ENCODE measurements at places on chromosomes 1 and 21. TPM values are rescaled to one million over a fixed set of nuclear protein-coding genes. Genes with fewer than 3 reads are reported as not detected.
A peak's percentile ranks its signal among the peaks of the same experiment; 100 is the strongest.

GRCh38 chr1:209324901-209325871 lies 258.3 kb upstream of the CAMK1G start:
- ATAC-seq: no peak

DNA sequence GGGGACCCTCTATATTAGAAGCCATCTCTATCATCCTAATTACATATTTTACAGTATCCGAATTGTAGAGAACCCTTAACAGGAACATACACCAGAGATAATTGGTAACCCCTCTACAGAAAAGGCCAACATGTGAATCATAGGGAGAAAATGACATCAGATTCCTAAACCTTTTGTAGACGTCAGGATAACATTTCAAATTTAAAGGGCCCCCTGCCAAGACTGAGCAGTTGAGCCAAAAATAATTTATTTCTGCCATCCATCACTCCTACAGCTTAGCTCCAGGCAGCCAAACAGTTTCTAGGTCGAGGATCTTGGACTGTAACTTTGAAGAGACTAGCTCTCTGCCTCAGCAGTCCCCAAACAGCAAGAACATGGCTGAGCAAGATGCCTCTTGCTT lies 21.2 kb downstream of the ZNF697 start:
- ATAC-seq: no peak

GRCh38 chr1:224783006-224783651 lies 146.3 kb upstream of the DNAH14 start:
- no peak for ATAC-seq

KRTAP12-2 gene
- total RNA-seq: not detected

DNA sequence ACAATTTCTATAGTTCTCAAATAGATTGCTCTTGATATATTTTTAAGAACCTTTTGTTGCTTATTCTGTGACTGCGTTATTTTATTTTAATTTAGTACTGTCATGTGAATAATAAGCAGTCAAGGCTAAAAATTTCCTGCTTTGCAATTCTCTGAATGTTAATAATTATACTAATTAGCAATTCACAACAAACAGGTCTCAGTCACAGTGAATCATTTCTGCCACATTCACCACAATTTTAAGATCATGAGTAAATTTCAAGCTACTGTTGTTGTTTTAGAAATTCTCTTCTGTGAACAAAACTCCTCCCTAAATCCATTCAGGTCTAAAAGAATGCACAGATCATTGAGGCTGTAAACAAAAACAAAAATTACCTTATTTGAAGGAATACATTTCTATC lies 339.6 kb upstream of the DPYD start:
- ATAC-seq: no peak

CC2D1B gene
- total RNA-seq: 39.8 TPM

DNA sequence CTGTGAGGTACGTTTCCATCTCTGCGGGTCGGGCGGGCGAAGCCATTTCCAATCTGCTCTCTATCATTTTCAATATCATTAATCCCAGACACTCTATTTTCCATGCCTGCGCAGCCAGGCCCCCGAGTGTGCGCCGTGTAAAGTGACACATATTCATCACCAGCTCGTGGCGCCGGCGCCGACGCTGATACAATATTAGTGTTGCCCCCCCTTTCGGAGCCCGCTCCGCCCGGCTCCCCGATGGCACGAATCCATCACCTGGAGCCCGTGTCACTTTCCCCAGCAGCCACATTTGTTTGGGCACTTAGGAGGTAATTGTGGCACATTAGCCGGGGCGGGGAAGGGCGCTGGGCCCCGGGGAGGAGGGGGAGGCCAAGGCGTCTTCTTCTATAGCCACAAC lies 33.7 kb upstream of the DMBX1 start:
- no peak for ATAC-seq

GRCh38 chr1:116256875-116257274 lies 116.2 kb upstream of the ATP1A1 start:
- no peak for ATAC-seq

FCGR2B gene
- total RNA-seq: 0.13 TPM

ATP8B2 gene
- 69.0 TPM for total RNA-seq

DNA sequence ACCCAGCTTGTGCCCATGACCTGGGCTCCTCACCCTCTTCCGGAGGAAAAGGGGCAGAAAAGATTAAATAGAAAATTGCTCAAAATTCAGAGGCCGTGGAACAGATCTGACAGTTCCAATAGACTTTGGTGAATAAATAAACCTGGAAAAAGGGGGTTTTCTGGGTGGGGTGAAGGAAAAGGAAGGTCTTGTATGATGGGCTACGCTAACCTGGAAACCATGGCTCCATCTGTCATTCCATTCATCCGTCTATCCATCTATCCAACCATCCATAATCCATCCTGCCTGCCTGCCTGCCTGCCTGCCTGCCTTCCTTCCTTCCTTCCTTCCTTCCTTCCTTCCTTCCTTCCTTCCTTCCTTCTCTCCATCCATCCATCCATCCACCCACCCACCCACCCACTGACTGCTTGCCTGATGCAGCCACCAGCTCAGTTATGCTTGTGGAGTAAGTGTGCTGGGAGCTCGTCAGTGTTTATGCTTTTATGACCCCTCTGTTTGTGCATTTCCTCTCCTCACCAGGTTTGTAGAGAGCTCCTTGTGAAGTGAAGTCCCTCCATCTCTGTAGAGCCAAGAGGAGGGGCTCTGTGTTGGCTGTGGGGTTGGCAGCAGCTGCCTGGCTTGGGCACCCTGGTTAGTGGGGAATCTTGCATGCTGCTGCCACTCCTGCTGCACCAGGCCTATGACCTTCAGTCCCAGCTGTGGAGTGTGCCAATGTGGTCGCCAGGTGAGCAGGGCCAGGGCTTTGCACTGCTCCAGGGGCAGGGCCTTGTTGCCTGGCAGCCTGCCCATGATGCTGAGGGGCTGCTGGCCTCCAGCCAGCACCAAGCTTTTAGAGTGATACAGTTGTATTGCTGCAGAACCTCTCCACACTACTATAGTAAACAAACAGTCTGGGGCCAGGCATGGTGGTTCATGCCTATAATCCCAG lies 16.0 kb upstream of the POU3F1 start:
- no peak for ATAC-seq

TIAM1 gene
- total RNA-seq: 63.4 TPM

GRCh38 chr1:210587566-210587965 lies 258.9 kb downstream of the HHAT start:
- no peak for ATAC-seq

COA6 gene
- total RNA-seq: 55.6 TPM

PODN gene
- not detected for total RNA-seq

DPT gene
- total RNA-seq: not detected

ST6GALNAC3 gene
- total RNA-seq: 0.30 TPM

IPO13 gene
- total RNA-seq: 26.5 TPM

DNA sequence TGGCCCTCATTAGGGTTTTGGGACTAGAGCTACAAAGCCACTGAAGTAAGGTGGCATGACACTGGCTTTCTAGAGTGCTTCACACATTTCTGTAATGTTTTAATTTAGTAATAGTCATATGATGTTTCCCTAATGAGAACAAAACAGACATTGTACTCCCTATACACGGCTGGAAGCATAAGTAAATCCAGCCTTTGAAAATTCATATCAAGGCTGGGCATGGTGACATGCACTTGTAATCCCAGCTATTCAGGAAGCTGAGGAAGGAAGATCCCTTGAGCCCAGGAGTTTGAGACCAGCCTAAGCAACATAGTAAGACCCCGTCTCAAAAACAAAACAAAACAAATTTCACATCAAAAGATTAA lies 7.4 kb downstream of the USP48 start:
- ATAC-seq: no peak

GRCh38 chr1:166200743-166201142 lies 33.9 kb upstream of the FAM78B start:
- ATAC-seq: no peak

GRCh38 chr1:121414905-121415304 lies 230.1 kb downstream of the SRGAP2C start:
- no peak for ATAC-seq

DNA sequence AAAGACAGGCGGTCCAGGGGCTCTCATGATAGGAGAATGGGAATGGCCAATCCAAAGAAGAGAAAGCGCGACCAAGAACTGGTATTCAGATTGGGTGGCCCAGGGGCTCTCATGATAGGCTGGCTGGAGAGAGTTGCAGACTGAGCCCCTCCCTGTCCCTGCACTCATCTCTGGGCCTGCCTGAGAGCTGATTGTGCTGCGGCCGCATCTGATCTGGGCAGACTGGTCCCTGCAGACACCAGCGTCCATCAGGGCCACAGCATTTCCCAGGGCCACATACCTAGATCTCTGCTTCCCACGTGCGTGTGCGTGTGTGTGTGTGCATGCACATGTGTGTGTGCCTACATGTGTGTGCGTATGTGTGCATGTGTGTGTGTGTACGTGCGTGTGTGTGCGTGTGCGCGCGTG lies 30.4 kb upstream of the MAN1C1 start:
- no peak for ATAC-seq

DNA sequence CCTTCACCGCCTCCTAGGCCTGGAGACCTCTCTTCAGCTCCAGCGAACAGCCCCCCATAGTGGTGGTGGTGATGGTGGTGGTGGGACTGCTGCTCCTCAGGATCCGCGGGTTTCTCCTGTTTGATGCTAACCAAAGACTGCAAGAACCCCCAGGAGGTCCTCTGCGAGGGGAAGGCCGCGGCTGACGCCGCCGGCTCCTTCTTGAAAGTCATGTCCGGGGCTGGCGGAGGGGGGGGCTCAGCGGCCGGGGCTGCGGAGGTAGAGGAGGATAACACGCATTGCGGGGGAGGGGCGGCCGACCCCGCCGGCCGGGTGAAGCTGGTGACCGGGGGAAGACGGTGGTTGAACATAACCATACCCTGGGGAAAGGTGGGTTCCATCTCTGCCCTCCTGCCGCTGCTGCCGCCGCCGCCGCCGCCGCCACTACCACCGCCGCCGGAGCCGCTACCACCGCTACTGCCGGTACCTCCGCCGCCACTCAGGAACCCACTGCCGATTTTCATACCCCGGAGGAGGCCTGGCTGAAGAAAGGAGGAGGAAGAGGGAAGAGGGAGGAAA lies 554 bp downstream of the ZNF281 start:
- ATAC-seq: peak; percentile 32

DNA sequence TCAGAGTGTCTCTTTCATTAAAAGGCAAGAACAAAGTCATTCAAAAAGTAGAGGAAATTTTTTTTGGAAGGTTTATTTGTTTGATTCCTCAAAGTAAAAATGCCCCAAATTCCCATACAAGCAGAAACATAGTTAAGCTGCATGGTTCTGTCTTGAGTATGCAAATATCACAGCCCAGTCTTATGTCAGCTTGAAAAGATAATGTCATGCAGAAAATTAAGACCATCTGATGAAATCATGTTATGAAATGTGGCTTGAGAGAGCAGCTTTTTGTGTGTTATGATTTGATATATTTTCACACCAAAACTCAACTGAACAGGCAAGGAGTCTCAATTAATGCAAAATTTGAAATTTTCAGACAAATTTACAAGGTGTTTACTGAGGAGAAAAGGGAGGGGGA lies 411.0 kb downstream of the LMO4 start:
- ATAC-seq: no peak

DNA sequence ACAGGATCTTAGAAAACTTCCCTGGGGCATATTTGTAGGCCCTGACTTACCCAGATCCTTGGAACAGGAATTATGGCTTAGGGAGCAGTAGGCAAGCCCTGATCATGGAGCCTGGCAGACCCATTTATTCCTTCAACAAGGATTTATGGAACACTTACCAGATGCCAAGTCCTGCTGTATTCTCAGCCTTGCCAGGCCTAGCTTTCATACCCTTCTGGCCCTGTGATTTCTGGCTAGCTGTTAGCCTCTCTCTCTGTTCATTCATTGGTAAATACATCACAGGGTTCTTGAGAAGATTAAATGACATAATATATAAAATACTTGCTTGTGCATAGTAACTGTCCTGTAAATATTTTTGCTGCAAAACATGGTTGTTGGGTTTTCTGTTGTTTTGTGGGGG lies 32.4 kb upstream of the SRP9 start:
- no peak for ATAC-seq

- ATAC-seq: no peak
Observed at GRCh38 chr1:90851711-90852050, 134.6 kb upstream of the BARHL2 start.

DNA sequence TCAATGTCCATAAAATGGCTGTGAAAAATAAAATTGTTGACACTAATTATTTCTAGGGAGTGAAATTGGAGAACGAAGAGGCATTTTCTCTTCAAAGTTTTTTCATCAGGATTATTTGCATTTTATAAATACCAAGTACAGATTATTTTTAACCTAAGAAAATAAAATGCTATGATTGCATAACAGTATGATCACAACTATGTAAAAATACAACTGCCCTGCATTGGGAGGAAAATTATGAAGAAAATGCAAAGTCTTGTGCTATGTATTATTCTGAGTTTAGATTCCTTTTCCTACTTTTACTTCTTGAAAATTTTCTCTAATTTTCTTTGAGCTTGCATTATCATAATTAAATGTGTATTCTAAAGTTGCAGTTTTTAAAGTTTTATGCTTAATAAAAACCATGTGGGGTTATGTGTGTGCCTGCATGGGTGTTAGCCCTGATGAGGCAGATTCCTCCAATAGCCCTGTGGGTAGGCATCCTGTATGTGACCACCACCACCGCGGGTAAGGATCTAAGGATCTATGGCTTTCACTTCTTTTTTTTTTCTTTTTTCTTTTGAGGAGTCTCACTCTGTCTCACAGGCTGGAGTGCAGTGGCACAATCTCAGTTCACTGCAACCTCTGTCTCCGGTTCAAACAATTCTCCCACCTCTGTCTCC lies 24.7 kb downstream of the STX6 start:
- no peak for ATAC-seq

GRCh38 chr1:9537863-9538668 lies 1.2 kb upstream of the SLC25A33 start:
- no peak for ATAC-seq

TMEM61 gene
- total RNA-seq: not detected

MRAP gene
- total RNA-seq: not detected

GRCh38 chr1:37650721-37651120 lies 16.0 kb upstream of the RSPO1 start:
- no peak for ATAC-seq

FAM131C gene
- 0.69 TPM for total RNA-seq

DNA sequence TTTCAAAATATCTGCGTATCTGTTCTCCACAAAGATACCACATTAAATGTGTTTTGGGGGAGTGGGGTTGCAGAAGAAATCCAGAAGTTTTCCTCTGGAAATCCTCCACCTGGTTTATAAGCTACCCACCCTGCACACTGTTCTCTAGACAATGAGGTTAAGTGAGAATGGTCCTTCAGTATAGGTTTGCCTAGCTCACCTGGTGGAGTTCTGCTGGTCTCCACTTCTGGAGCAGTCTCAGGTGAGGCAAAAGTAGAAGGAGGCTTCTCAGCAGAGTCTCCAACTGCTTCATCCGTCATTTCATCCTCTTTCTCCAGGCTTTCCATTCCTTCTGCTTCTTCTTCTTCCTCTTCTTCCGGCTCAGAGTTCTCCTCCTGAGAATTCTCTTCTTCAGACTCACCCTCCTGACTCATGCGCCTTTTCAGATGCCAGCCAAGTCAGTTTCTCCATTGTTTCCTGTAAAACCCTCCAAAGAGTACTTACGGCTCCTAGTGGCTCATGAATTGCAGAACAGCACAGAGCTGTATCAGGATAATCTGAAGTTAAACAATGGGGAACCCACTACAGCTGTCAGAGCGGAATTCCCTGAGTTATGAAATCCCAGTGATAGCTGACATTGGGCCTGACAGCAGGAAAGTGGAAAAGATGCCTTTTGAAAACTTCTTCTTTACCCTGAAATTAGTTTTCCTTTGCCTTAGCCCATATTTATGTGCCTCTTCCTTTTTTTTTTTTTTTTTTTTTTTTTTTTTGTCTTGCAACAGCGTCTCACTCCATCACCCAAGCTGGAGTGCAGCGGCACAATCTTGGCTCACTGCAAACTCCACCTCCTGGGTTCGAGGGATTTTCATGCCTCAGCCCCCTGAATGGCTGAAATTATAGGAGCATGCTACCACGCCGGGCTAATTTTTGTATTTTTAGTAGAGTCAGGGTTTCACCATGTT lies 38.5 kb downstream of the MSTO1 start:
- peak; percentile 60 for ATAC-seq

Measured in activated T-helper 17 cell treated with anti-CD3 and anti-CD28 coated beads, Interleukin-2, amount 50 U/mL, for 72 hours (primary cell).